ENCODE measurements at places on chromosomes 1 and 21.

- DNase-seq = no peak
Measured at GRCh38 chr1:178115260-178115659, 21.4 kb downstream of the RASAL2 start.

GRCh38 chr1:2347409-2347785, 44.0 kb downstream of the MORN1 start:
- DNase-seq = no peak

- DNase-seq = no peak
Measured at GRCh38 chr1:227790868-227791267, 24.6 kb upstream of the PRSS38 start.

- DNase-seq = no peak
Measured at GRCh38 chr1:27372022-27372807, 2.4 kb downstream of the FCN3 start.

Data from nephron progenitor cell (in vitro differentiated cells).